ENCODE measurements at places on chromosomes 7 and 10.

GRCh38 chr7:100489121-100489520 lies 5.4 kb downstream of the NYAP1 start:
- no peak for DNase-seq

DNA sequence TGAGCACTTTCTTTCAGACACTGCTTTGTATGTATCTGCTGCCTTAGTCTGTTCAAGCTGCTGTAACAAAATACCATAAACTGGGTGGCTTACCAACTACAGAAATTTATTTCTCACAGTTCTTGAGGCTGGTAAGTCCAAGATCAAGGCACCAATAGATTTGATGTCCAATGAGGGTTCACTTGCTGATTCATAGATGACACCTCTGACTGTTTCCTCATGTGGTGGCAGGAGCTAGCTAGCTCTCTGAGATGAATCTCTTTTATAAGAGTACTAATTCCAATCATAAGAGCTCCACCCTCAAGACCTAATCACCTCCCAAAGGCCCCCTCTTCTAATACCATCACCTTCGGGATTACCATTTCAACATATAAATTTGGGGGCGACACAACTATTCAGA lies 76.6 kb upstream of the ADO start:
- no peak for DNase-seq

DNA sequence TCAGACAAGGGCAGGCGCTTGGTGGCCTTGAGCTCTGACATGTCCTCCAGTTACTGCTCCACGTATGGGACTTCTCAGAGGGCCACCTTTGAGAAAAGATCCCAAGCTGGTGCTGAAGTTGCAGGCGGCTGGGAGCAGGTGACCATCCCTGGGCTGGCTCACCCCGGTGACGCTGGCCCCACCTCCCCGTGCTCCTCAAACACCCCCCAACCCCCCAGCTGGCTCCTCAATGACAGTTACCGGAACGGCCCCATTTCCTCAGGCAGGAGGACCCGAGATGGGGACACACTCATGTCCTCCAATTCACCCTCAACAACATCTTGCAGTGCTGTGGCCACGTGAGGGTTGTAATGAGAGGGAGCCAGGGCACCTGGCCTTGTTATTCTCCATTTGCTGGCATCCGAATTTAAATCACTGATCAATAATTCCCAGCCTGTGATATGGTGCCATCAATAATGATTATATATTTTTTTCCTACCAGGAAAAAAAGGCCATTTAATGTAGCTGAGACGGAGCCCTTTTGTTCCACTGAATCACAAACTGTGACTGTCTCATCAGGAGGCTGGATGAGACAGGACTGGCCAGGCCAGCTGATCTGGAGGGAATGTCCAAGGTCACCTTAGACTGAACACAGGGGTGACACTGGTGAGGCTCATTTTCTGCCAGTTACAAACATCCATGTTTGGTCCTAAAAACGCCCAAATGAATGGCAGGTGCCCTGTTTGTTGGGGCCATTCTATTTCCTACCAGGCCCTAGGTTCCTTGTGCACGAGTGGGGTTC lies 64.5 kb downstream of the CHST15 start:
- no peak for DNase-seq

- DNase-seq, result no peak
Observed at GRCh38 chr7:158809596-158809995, 19.7 kb downstream of the ESYT2 start.

DNA sequence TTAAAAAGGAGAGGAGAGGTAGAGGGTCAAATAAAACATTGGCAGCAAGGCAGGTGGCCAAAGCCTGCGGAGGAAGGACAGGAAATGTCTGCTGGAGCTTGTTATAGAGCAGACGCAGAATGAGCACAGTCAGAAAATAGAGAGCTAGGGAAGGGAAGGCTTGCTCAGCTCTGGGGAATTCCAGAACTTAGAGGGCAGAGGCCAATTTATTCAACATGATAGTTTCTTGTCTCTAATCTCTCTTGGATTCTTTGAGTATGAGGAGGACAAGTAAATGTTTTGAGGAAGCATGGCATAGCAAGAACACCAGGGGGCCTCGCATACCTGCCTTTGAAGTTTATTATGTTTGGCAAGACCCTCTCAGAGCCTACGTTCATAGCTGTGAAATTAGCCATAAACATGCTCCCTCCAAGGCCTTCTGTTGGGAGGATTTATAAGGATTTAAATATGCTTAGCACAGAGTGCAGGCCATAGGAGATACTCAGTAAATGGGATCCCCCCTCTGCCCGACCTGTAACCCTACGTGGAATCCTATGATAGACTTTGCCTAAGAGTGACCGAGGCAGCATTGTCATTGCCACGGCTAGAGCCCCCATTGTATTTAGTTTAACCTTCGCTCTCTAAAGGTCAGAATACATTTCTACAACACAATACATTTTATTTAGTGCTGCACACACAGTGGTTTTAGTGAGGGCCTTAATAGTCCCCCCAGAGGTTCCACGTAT lies 293.9 kb downstream of the CCDC3 start:
- DNase-seq, result no peak

- no peak for DNase-seq
Observed at GRCh38 chr10:79407811-79408795, 37.3 kb downstream of the ZCCHC24 start.

DNA sequence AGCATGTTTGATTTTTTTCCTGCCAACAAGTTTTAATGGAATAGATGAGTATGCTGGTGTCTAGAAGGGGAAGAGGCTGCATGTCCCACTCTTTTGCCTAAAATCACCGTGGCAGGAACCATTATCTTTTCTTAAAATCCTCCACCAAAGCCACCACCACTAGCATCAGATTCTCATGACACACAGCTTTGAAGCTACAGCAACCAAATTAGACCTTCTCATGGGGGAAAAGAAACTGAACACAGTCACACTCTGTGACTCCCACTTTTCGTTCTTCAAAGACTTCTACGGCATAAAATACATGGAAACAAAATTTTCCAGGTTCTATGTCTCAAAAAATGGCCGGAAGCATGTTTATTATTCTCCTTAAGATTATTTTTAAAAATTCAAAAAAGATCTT lies 81.8 kb downstream of the SGMS1 start:
- DNase-seq, result no peak

DNA sequence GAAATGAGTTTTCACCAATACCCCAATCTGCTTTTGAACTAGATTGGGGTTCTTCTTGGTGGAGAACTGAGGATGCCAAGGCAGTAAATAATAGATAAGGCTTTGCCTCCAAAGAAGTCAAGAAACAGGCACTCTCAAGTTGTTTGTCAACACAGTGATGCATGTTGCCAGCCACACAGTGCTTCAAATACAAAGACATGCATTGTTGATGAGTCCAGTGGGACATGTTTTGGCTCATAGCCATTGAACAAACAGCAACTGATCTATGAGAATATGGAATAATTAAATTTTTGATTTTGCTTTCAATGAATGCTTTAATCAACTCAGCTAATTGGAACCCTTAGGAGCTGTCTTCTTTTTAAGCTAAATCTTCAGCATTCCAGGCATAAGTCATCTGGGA lies 346.4 kb downstream of the THSD7A start:
- DNase-seq, result no peak

DNA sequence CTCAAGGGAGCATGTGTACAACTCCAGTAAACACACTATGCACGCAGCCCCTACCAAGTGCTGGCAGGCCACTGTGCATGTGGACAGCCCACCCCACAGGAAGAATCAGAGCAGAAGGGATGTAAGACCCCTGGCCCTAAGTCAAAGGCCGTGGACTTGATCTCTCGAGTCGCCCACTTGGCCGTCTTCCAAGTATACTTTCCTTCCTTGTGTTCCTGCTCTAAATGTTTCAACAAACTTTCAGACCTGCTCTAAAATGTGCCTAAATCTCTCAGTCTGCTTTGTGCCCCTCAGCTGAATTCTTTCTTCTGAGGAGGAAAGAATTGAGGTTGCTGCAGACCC lies 21.1 kb upstream of the NOM1 start:
- DNase-seq, result no peak

- DNase-seq, result no peak
Observed at GRCh38 chr10:30688456-30688855, 58.9 kb upstream of the LYZL2 start.

GRCh38 chr7:36942955-36943354 lies 218.7 kb upstream of the AOAH start:
- no peak for DNase-seq

DNA sequence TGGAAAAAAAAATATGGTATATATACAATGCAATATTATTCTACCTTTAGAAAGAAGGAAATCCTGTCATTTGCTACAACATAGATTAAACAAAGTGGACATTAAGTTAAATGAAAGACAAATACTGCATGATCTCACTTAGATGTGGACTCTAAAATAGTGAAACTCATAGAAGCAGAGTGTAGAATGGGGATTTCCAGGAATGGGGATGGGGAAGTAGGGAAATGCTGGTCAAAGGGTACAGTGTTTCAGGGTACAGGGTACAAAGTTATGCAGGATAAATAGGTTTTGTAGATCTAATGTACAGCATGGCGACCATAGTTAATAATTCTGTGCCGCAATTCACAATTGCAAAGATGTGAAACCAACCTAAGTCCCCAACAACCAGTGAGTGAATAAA lies 385.5 kb downstream of the SFMBT2 start:
- DNase-seq, result no peak

Data from NCI-H1930 (cell line).